Naive B cell (primary cell): ENCODE measurements at places on chromosomes 12 and 14.
A peak's percentile ranks its signal among the peaks of the same experiment; 100 is the strongest.

DNA sequence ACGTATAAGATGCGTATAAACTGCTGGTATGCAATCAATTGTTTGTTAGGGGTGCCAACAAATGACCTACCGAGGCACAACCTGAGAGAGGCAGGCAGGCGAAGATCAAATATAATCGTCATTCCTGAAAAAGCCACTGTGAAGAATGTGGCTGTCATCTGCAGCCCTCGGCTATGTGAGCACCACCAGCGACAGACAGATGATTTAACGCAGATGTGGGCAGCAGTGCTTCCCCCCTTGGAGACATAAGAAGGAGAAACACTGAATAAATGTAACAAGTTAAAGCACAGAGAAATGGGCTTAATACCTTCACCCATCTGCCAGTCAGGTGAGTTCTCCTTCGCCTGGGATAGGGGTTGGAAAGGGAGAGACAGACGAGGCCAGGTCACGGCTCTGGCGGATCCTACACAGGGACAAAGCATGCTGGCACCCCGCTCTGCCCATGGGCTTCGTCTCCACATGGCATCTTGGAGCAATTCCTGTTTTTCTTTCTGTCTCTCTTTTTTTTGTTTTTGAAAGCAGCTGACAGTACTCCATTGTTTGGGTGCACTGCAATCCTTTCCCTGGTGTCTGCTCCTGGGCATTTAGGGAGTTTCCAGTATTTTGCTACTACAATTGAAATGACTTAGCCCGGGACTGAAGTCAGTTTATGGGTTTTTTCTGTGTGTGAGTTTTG lies 28.1 kb downstream of the TNFAIP2 start:
- no peak for DNase-seq

GRCh38 chr14:64745511-64746091 lies 41.4 kb downstream of the PLEKHG3 start:
- no peak for DNase-seq

DNA sequence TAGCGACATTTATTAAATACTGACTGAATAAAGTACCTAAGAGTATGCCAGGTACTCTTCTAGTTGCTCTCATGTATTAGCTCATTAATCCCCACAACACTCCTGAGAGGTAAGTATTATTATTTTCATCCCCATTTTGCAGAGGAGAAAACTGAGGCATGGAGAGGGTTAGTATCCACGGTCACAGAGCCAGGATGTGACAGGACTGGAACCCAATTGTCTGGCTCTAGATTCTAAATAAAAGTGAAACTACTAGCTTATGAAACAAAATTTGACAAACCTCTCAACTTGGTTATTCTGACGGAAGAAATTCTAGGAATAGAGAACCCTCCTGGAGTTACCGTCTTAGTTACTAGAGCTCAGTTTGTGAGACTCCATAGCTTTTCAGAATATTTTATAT lies 112.2 kb downstream of the CHST11 start:
- no peak for DNase-seq

DNA sequence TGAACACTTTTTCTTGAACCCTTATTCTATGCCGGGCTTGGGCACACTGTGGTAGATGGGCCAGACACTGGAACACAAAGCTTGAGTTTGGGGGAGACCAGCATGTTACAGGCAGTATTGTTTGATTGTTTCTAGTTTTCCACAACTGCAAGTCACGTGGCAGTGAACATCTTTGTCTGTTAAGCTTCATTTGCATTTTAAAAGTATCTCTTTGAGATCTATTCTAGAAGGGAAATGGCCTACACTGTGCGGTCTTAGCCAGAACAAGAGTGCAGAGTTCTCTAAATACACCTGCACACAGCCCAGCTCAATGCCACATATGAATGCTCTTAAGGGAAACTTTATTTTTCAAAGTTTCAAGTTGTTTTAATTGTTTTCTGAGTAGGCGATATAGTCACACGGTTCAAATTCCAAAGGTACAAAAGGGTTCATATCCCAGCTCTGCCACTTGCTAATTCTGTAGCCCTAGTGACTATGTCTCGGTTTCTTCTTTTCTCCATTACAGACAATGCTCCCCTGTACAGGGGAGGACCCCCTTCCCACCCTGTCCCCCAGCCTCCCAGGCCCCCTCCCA lies 24.9 kb downstream of the RIN3 start:
- DNase-seq = no peak

- no peak for DNase-seq
Measured at GRCh38 chr14:84029720-84030119, 1500.2 kb upstream of the FLRT2 start.

GRCh38 chr12:64729909-64730587 lies 29.2 kb downstream of the GNS start:
- DNase-seq = peak; percentile 13

DNA sequence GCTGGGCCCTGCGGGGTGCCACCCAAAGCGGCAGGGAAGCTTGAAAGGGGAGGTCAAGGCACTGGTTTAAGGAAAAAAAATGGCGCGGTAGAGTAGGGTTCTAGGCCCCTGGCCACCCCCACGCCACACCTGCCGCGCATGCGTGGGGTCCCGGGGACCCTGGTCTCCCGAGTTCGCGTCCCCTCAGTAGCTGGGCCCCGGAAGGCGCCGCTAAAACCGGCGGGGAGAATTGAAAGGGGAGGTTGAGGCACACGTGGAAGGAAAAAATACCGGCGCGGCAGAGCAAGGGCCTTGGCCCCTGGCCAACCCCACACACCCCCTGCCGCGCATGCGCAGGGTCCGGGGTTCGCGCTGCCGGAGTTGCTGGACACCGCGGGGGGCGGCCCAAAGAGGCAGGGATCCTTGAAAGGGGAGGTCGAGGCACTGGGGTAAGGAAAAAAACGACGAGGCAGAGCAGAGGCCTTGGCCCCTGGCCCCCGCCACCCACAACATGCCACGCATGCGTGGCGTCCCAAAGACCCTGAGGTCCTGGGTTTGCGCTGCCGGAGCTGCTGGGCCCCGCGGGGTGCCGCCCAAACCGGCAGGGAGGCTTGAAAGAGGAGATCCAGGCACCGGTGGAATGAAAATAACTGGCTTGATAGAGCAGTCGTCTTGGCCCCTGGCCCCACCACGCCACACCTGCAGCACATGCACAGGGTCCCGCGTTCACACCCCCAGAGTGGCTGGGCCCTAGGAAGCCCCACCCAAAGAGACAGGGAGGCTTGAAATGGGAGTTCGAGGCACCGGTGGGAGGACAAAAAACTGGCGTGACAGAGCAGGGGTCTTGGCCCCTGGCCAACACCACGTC lies 314.5 kb downstream of the ALG10 start:
- no peak for DNase-seq

DNA sequence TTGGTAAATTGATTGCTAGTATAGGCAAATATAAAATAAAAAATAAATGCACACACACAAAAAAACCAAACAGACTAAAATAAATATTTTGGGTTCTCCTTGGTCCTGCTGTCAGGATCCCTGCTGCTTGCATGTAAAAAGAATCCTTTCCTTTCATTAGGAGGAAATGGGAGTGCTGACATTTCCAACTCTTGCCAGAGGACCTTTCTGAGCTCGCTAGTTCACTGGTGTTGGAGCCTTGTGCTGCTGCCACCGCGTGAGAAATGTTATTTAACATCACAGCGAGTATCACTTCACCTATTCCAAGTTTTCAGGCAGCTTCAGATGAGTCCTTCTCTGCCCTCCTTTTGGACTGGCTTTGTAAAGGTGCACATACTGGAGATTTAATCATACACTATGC lies 358.9 kb downstream of the NPAS3 start:
- no peak for DNase-seq

DNA sequence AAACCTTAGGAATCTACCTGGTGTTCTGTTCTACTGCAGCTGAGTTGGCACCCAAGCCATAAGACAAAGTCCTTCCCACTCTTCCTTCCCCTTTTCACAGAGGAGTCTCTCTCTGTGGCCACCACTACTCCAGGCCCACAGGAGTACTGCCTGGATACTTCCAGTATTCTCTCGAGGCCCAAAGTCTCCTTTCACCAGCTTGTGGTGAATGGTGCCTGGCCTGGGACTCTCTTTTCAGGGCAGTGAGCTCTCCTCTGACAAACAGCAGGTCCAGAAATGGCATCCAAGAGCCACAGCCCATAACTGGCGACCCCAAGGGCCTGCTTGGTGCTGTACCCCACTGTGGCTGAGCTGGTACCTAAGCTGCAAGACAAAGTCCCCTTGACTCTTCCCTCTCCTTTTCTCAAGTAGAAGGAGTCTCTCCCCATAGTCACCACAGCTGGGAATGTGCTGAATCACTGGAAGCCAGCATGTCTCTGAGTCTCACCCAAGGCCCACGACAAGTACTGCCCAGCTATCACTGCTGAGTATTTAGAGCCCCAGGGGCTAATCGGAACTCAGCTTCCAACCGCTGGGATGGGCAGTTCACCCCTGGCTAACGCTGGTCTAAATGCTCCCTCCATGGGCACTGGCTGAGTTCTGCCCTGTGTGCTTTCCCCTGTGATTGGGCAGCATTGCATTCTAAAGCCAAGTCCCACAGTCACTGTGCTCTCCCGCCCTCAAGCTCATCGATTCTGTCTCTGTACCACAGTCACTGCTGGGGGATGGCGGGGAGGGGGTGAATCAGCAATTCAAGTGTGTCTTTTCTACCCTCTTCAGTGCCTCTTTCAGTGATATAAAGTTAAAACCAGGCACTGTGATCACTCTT lies 6.1 kb downstream of the A2ML1 start:
- no peak for DNase-seq

- DNase-seq = no peak
Measured at GRCh38 chr12:50803230-50803875, 39.4 kb upstream of the TMPRSS12 start.

GRCh38 chr12:89211456-89211855 lies 140.8 kb downstream of the DUSP6 start:
- DNase-seq = no peak

GRCh38 chr12:65685514-65685913 lies 138.8 kb upstream of the HMGA2 start:
- no peak for DNase-seq

DNA sequence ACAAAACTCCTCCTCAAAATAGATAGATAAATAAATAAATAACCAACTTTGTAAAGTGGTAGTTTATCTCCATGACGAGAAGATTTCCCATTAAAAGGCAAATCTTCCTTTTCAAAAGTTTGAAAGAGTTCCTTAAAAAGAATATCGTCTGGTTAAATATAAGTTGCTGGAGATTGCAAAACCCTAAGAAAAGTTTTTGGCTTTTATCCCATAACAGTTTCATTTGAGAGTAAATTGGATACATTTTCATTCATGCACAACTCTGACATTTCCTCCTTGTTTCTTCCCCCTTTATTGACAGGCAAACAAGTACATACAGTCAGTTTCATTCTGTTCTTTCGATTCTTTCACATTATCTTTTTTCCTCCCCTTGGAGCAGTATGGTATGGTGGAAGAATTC lies 45.4 kb upstream of the BTG1 start:
- no peak for DNase-seq

DNA sequence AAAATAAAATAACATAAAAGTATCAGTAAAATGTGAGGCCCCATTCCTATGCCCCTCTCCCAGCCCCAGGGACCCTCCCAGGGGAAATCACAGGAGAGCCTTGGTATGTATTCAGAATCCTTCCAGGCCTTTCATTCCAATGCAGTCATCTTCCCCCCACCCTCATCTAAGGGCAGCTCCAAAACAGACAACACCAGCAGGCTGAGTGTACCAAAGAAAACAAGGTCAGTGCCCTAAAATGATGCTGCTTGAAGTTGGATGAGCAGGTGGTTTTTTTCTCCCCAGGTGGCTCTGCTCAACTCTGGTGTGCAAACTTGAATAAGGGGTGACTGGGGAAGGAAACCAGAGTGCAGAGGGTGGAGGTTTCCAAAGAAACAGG lies 56.2 kb downstream of the TSPAN9 start:
- DNase-seq = no peak

GRCh38 chr14:89667983-89668382 lies 250.9 kb upstream of the FOXN3 start:
- DNase-seq = no peak

- DNase-seq = no peak
Measured at GRCh38 chr14:36496346-36496745, 23.7 kb downstream of the NKX2-1 start.

- DNase-seq = no peak
Measured at GRCh38 chr14:63345826-63346225, 27.1 kb upstream of the GPHB5 start.

- no peak for DNase-seq
Measured at GRCh38 chr12:7608184-7608911, 57.4 kb downstream of the APOBEC1 start.

DNA sequence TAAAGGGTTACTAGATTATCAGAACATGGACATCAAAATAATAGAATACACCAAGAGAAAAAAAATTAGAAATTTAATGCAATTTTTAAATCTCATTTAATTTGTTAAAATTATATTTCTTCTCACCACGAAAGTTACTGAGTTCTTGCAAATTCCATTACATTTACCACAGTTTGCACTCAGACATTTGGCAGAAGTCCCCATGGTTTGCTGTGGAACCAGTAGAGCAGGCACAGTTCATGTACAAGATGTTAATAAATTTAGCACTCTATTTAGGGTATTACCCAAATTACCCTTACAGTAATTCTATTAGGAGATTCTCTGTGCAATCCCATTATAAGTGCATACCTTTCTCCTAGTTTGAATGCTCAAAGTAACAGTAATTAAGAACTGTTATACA lies 9.7 kb downstream of the SCN8A start:
- DNase-seq = no peak

DNA sequence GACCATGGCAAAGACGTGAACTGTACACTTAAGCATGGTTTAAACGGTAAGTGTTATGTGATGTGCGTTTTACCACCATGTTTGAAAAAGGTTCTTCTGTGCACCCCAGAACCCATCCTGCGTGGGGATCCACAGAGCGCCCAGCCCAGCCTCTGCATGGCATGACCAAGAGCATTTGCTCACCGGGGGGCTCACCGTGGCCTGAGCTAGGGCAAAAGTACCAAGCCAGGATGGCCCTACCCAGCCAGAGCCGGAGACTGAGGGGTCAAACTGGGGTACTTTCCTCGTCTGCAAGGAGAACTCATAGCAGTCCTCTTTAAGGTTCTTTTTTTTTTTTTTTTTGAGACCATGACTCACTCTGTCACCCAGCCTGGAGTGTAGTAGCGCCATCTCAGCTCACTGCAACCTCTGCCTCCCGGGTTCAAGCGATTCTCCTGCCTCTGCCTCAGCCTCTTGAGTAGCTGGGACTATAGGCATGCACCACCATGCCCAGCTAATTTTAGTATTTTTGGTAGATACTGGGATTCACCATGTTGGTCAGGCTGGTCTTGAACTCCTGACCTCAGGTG lies 16.4 kb upstream of the ANKRD9 start:
- no peak for DNase-seq

- no peak for DNase-seq
Measured at GRCh38 chr12:114679452-114679875, 4.5 kb downstream of the TBX3 start.

DNA sequence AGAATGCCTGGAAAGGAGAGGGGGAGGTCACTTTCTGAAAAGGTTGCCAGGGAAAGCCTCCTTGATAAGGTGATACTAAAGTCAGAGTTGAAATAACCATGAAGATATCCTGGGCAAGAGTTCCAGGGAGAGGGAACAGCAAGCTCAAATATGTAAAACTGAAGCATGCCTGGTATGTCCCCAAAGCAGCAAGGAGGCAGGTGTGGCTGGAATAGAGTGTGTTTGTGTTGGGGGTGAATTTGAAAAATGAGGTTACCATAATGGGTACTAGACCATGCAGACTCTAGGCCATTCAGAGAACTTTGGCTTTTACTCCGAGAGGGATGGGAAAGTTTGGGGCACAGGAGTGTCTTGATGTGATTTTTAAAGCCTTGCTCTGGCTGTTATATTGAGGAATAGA lies 66.7 kb upstream of the PTCSC3 start:
- no peak for DNase-seq
